ENCODE measurements at places on chromosomes 7 and 10.

- DNase-seq, result no peak
Observed at GRCh38 chr10:11208243-11208642, 190.6 kb downstream of the CELF2 start.

GRCh38 chr10:60323162-60323561 lies 66.5 kb downstream of the ANK3 start:
- DNase-seq, result no peak

DNA sequence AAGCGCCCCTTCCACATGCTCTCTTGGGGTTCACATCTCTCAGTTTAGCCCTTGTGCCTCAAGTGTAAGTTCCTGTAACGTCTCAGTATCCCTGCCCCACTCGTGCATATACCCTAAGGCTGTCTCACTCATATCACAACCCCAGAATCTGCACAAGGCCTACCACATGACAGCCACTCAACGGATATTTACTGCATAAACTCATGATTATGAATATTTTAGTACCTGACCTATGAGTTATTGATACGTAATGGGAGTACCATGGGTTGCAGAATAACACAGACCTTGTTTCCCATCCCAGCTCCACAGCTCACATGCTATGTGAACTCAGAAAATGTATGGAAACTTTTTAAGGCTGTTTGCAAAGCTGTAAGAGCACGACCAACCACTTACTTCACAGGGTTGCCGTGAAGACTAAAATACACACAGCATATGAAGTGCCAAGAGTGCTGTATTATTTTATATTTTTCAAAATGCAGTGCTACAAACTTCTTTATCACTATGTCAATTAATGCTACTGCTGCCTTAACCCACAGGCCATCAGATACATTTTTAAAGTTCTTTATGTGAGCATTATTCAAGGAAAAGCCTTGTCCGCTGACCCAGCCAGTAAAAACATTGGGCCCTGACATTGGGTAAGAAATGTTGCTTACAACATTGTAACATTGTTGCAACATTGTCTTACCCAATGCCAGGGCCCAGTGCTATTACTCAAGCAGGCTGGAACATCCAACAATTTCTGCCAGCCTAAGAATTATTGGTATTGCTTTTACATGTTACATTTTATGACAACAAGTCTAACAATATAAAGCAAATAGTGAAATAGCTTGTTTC lies 97.2 kb downstream of the JAZF1 start:
- DNase-seq, result peak; percentile 21

DNA sequence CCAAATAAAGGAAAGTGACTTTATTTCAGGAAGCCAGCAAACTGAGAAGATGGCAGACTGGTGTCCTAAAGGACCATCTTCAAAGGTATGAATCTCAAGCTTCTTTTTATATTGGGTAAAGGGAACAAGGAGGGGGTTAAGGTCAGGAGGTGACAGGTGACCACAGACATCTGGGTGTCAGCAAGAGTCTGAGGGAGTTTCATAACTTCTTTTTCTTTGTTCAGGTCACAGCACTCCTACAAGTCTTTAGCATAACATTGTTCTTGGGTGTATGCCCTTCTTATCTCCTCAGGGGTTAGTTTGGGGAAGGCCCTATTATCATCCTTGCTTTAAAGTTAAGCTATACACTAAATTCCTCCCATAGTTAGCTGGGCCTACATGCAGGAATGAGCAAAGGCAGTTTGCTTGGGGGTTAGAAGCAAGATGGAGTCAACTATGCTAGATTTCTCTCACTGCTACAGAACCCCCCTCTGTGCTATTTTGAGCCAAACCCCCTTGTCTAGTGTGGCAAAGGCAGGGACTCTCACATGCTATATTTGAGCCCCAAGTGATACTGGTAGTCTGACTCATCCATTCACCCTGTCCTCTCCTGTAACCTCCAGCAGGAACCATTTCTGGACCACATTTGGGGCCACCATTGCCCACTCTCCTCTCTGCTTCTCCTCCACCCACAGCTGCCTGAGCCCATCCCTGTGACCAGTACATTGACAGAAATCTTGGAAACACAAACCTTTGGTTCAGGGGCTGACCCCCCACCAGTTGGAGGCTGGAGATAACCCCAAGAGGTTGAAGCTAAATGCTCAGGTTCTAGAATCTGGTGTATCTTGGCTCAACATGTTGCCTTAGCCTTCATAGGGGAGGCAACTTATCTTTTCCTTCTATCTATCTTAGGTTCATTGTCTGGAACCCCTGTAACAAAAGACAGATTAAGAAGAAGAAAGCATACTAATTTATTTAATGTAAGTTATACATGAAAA lies 55.5 kb upstream of the LRGUK start:
- no peak for DNase-seq

- no peak for DNase-seq
Observed at GRCh38 chr7:112407261-112407660, 43.0 kb upstream of the IFRD1 start.

DNA sequence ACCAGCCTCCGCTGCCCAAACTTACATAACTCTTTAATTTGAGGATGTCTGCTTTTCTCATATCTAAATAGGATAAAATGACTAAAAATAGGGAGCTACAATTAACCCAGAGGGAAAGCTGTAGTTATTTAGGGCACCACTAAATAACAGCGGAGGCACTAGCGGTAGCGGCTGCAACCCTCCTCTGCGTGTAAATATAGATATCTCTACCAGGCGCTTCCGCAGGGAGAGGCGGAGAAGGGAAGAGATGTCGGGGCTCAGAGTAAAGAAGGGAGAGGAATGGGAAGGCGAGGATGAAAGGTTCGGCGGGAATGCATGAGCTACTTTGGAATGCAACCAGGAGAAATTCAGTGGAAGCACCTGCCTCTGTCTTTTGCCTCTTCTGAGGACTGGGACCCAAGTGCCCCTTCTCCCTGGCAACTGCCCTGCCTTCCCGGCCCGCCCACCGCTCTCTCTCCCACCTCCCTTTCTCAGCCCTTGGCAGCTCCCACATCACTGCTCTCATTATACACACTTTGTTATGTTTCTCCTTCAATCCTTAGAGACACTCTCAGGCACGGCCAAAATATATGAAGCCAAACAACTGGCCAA lies 698.3 kb downstream of the PARD3 start:
- no peak for DNase-seq

DNA sequence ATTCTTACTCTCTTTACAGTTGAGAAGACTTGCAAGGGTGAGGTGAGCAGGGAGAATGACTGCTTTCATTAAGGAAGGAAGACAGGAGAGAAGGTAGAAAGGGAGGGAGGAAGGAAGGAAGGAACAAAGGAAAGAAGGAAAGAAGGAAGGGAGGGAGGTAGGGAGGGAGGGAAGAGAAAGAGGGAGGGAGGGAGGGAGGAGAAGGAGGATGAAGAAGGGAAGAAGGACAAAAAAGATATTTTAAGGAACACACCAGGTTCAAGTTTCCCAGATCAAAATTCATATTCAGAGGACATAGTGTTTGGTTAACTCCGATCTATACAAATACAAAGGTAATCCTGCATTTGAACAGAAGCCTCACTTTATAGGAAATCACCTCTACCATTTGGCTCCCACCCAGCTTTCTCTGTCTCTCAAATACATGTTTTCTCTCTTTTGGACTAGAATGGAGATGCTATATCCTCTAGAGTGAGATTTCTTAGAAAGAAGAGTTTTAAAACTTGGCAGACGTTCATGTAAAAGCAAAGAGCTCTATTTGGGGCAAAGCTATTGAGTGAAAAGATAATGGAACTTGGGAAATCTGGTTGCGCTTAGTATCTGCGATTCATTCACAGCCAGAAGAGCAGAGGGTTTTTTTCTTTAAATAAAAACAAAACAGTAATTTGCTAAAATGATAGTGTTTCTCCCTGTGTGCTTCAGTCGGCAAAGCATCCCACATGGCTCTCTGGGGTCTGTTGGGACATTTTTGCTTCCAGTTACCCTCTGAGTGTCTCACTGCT lies 261.9 kb upstream of the LYZL1 start:
- DNase-seq, result no peak

GRCh38 chr10:102262744-102263370 lies 17.5 kb downstream of the GBF1 start:
- DNase-seq, result no peak

DNA sequence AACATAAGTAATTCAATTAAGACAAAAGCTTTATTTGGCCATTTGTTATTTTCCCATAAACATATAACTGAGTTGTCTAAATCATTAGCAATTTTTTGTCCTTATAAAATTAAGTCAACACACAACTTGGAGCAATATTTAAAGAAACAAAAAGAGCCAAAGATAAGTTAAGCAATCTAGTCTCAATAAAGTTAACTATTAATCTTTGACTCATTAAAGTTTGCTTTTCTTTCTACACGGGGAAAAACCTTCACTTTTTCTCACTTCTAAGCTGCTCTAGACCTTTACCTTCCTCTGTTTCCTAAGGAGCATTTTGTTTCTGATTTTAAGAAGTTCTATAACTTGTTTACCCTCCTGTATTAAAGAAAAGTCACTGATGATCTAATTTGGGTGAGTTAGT lies 867.1 kb upstream of the PHF14 start:
- no peak for DNase-seq

GRCh38 chr10:44902941-44903545 lies 8.1 kb upstream of the TMEM72 start:
- no peak for DNase-seq

DNA sequence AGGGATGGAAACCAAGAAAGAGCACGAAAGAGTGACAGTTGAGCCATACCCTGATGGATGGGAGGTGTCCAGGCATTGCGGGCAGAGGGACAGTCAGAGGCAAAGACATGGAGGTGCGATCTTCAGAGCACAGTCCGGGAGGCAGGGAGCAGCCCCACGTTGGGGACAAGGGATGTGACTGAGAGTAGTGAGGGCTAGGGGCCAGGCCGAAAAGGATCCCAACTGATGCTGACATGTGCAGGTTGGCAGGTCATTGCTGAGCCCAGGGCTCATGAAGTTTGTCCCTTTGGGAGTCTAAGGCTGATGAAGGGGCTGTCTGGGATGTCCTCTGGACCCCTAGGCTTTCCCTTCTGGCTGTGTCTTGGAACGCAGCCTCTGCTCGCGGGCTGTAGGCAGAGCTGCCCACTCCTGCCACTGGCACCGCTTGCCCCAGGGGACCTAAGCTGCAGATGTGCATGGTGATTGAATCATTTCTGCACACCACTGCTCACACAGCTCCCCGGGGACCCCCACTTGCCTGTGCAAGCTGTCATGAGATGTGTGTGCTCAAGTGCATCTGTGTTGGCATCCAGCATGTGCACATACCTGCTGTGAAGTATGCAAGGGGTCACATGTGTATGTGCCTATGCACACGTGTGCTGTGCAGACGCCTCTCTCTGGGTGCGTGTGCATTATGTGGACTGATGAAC lies 125.1 kb downstream of the ZMIZ1 start:
- DNase-seq, result no peak

DNA sequence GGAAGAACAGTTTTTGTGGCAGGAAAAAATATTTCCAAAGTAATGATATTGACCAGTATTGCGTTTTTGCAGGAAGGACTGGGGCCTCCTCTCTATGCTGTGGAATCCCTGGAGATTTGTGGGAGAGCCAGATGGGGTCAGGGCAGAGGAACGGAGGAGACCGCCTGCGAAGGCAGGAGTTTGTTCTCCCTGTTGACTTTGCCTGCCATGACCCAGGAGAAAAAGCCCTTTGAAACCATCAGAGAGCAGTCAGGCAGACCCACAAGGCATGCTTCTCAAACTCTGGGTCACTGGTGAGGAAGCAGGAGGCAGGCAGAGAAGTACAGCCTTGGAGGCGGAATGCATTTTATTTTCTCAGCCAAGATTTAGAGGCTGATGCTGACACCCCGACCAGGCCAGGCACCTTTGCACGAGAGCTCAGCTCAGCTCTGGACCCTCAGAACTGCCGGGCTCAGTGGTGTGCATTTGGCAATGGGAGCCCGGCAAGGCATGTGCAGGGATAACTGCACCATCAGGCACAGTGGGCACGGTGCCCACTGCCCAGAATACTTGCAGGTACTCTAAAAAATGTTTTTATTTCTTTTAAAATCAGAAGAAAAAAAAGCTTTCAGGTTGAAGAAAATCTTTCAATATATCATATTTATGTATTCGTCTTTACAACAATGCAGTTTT lies 410.4 kb downstream of the RPS24 start:
- no peak for DNase-seq

- peak; percentile 54 for DNase-seq
Observed at GRCh38 chr10:45373576-45374349, at the start of gene ALOX5. Gene ALOX5 (plus strand): TSS chr10:45374216. CDS start chr10:45374280, 64 bp downstream.

DNA sequence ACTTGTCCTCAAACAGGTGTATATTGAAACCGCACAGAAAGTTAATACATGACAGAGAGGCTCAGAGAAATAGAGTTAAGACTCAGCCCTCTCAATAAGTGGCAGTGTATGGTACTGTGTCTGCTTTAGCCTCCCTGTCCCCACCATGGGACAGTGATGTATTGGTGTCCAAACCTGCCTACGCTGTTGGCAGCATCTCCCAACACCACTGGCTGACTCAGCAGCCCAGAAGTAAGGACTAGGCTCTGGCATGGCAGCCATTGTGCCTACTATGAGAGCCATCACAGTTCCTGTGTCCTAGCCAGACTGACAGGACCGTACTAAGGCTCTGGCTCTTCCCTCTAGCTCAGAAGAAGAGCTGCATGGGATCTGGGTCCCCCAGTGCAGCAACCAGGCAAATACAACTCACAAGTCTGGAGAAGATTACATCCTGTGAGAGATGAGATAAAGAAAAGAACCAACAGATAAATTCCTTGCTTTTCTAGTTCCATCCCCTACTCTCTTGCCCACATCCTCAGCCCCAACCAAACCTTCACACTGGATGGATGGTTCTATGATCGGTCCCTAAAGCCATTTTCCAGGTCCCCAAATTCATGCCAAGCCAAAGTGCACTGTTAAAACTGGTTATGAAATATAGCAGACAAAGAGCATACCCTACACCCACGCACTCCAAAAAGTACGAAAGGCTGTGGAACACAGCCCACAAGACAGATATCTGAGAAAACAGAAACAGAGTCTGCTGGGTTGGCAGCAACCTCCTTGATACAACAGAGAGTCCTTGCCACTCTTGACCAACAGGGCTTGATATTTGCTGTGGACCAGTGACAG lies 44.1 kb upstream of the DMTF1 start:
- no peak for DNase-seq

GRCh38 chr10:101495324-101495925 lies 92.6 kb downstream of the POLL start:
- DNase-seq, result no peak

GRCh38 chr10:51230887-51231585 lies 156.7 kb downstream of the PRKG1 start:
- no peak for DNase-seq

DNA sequence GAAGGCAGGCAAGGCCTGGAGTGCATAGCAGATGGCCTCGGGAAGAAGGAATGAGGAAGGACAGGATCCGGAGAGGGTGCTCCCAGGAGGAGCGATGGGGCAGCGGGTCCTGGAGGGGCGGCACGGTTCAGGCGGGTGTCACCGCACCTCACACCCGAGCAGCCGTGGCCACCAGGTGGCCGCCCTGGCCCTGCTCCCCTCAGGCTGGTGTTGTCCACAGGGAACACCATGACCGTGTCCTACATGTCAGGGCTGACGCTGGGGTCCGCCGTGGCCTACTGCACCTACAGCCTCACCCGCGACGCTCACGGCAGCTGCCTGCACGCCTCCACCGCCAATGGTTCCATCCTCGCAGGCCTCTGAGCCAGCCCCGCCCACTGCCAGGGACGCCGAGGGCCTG lies 19.8 kb downstream of the SLC29A4 start:
- no peak for DNase-seq

- no peak for DNase-seq
Observed at GRCh38 chr7:40673285-40673684, 538.5 kb downstream of the SUGCT start.

- DNase-seq, result no peak
Observed at GRCh38 chr10:73888514-73888913, 14.2 kb upstream of the CAMK2G start.

- peak; percentile 76 for DNase-seq
Observed at GRCh38 chr7:117119192-117119924, 166.1 kb downstream of the ST7 start.

Measured in CD4-positive, alpha-beta T cell treated with Interferon alpha-2 for 1 hour (primary cell).